ENCODE measurements at places on chromosomes 2 and 18.

DNA sequence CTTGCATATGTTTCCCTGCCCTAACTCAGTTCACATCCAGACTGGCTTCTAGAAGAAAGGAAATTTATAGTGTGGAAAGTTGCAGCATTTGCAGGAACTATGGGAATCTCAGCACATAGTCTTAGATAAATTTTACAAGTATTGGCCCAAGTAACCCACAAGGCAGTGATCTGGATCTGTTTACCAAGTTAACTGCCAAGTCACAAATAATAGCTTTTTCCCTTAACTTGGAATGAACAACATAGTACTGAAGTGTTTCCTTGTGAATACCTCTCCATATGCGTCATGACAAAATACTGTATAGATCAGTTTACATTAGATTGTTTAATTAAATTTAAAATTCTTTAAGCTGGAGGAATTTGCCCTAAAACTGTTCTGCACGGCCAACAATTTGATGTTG, 255.8 kb upstream of the EPAS1 start:
- no peaks in the 10 kb centered on the region for H3K27me3 ChIP-seq
- no peak overlapping the region for H3K4me3 ChIP-seq
- H3K27ac ChIP-seq = no peak overlapping the region
- no peaks in the 10 kb centered on the region for H3K4me1 ChIP-seq

DNA sequence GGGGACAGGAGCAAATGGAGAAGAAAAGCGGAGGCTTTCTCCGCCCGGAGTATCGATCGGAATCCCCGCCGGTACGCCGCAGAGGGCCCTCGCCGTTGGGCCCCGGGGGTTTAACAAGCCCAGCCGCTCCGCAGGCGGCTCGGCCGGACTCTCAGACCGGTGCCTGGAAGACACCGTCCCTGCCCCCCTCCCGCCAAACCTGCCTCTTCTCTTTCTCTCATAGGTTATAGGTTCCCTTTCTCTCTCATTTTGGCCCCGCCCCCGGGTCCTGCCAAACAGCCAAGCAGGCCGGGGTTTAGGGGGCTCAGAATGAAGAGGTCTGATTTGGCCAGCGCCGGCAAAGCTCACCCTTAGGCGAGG, 4.4 kb downstream of the ONECUT2 start:
- H3K4me1 ChIP-seq = peaks cover 12% of the 10 kb centered on the region
- peaks cover 34% of the 10 kb centered on the region for H3K27me3 ChIP-seq
- no peak overlapping the region for H3K4me3 ChIP-seq
- H3K27ac ChIP-seq = no peak overlapping the region
- no peak for DNase-seq
- H3K36me3 ChIP-seq = no peaks in the 10 kb centered on the region

DNA sequence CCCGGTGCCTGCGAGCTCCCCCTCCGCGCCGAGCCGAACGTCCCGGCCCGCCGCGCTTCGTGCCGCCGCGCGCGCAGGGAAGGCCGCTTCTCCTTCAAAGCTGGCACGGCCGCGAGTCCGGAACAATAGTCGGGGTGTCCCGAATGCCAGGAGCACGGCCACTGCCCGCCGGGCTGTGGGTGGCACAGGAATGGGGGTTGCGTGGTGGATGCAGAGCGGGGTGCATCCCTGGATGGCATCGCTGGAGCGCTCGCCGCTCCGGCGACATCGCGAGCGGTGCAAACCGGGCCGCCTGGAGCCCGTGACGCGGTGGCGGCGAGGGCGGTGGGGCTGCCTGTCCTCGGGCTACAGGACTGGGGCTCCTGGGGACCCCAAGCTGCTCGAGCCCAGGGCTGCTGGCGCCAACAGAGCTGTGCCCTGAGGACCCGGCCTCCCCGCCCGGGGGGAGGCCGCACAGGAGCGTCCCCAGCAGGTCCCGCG, 1.1 kb upstream of the SATB2 start:
- H3K4me3 ChIP-seq = peak overlapping the region; percentile 98
- no peak for DNase-seq
- no peaks in the 10 kb centered on the region for H3K36me3 ChIP-seq
- H3K27me3 ChIP-seq = peaks cover 17% of the 10 kb centered on the region
- peak overlapping the region; percentile 93 for H3K27ac ChIP-seq
- peaks cover 28% of the 10 kb centered on the region for H3K4me1 ChIP-seq

DNA sequence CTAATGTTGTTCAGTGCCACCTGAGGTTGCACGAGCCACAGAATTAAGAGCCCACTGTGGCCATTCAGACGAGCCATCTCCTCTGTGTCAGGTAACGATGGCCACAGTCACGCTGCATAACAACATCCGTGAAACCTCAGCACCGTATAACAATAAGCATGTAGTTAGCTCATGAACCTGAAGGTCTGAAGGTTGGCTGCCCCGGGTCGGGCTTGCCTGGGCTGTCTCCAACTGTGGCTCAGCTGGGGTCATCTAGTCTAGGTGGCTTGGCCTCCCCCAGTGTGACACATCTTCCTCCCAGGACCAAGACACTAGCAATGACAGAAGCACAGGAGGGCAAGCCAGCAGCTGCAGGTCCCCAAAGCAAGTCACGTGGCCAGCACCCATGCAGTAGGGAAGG, 258.0 kb downstream of the GLI2 start:
- no peak for DNase-seq
- H3K4me1 ChIP-seq = no peaks in the 10 kb centered on the region
- no peaks in the 10 kb centered on the region for H3K27me3 ChIP-seq

DNA sequence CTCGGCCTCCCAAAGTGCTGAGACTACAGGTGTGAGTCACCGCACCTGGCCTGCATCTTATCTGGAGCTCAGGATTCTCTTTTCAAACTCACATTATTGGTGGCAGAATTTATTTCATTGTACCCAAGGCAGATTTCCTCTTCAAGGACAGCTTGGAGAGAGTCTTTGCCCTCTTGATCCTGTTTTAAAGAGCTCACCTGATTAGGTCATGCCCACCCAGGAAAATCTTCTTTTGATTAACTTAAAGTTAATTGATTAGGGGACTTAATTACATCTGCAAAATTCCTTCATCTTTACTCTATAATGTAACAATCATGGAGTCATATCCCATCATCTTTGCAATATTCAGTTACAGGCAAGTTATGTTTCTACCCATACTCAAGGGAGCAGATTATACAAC, 346.4 kb downstream of the EPHA4 start:
- no peaks in the 10 kb centered on the region for H3K27me3 ChIP-seq
- no peaks in the 10 kb centered on the region for H3K36me3 ChIP-seq
- H3K4me1 ChIP-seq = no peaks in the 10 kb centered on the region
- DNase-seq = no peak

DNA sequence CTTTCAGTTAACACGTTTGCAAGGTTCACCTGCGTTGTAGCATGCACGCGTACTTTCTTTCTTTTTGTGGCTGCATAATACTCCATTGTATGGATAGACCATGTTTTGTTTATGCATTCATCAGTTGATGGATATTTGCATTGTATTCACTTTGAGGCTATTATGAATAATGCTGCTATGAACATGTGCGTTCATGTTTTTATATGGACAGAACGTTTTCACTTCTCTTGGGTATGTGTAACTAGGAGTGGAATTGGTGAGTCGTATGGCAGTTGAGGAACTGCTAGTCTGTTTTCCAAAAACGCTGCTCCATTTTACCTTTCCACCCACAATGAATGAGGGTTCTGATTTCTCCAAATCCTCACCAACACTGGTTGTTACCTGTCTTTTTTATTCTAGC, 244.3 kb downstream of the GLI2 start:
- no peak for DNase-seq
- H3K27ac ChIP-seq = no peak overlapping the region
- H3K27me3 ChIP-seq = no peaks in the 10 kb centered on the region
- peaks cover 13% of the 10 kb centered on the region for H3K36me3 ChIP-seq
- H3K4me1 ChIP-seq = no peaks in the 10 kb centered on the region

DNA sequence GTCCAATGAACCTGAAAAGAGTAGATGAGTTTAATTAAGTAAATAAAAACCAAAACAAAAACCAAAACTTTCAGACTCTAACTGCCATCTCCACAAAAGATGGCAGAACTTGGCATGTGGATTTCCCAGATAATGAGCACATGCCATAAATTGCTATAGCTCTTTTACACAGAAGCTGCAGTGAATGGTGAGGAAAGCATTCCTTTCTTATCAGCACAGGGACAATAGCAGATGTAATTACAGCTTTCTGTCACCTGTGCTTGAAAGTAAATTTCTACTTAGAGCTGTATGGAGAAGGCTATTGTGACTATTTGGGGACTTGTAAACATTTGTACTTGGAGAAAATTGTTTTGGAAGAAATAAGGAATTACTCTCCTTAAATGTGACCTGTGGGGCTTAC, 378.4 kb downstream of the RPRM start:
- no peaks in the 10 kb centered on the region for H3K27me3 ChIP-seq
- H3K4me1 ChIP-seq = no peaks in the 10 kb centered on the region
- no peaks in the 10 kb centered on the region for H3K36me3 ChIP-seq
- H3K4me3 ChIP-seq = no peak overlapping the region

GRCh38 chr18:10316778-10317177, 137.7 kb upstream of the APCDD1 start:
- no peaks in the 10 kb centered on the region for H3K4me1 ChIP-seq
- no peak for DNase-seq
- no peak overlapping the region for H3K27ac ChIP-seq
- H3K36me3 ChIP-seq = no peaks in the 10 kb centered on the region
- no peak overlapping the region for H3K4me3 ChIP-seq

DNA sequence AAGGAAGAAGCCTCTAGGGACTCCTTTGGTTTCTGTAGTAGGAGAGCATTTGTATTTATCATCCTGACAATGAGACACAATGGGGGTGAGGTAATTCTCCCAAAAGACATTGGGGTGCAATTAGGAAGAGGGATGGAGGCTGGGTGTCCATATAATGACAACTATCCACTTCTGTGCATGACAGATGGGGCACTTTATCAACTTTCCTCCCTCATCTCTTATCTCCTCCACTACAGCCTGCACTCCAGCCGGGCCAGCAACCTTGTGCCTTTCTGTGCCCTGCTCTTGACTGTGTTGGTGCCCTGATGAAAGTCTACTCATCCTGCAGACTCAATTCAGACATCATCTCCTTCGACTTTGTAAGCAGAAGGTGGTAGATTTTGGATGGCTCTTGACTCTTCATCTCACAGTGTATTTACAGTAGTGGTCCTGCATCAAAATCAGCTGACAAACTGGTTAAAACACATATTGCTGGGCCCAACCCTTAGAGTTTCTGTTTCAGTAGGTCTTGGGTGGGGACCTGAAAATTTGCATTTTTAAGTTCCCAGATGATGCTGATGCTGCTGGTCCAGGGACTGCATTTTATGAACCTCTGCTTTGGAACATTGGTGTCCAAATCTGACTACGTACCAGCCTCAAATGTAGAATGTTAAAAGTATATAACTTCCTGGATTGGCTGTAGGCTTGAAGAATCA, 40.8 kb upstream of the CFAP36 start:
- no peaks in the 10 kb centered on the region for H3K27me3 ChIP-seq
- no peaks in the 10 kb centered on the region for H3K36me3 ChIP-seq
- no peaks in the 10 kb centered on the region for H3K4me1 ChIP-seq
- no peak for DNase-seq
- no peak overlapping the region for H3K27ac ChIP-seq

- H3K27me3 ChIP-seq = no peaks in the 10 kb centered on the region
- H3K27ac ChIP-seq = peak overlapping the region; percentile 96
These were observed 139.8 kb downstream of the ZFP36L2 start for GRCh38 chr2:43086451-43087221.

GRCh38 chr2:65142515-65142914, 12.6 kb upstream of the RAB1A start:
- H3K36me3 ChIP-seq = no peaks in the 10 kb centered on the region
- no peaks in the 10 kb centered on the region for H3K4me1 ChIP-seq
- H3K4me3 ChIP-seq = no peak overlapping the region
- no peak for DNase-seq
- H3K27ac ChIP-seq = no peak overlapping the region
- no peaks in the 10 kb centered on the region for H3K27me3 ChIP-seq

DNA sequence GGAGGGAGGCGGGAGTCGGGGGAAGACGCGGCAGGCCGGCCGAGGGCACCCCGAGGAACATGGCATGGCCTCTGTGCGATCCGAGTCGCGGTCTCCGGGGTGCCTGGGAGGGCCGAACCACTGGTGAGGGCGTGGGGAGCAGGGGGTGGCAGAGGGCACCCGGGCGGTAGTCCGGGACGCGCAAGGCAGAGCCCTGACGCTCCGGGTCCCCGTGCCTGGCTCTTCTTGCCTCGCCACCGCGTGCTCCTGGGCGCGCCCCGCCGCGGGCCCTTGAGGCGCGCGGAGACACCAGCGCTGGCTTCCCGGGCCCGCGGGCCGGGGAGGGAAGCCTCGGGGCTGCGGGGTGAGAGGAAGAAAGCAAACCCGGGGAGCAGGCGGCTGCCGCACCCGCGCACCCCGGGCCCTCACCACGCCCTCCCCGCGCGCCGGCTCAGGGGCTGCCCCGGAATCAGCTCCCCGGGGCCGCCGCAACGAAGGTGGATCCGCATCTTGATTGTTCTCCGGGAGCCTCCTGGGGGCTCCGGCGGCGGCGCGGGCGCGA, 4.3 kb downstream of the SOX11 start:
- peak overlapping the region; percentile 39 for H3K4me3 ChIP-seq
- H3K4me1 ChIP-seq = no peaks in the 10 kb centered on the region
- no peaks in the 10 kb centered on the region for H3K36me3 ChIP-seq
- H3K27me3 ChIP-seq = peaks cover 16% of the 10 kb centered on the region

GRCh38 chr2:208466151-208466919, 59.7 kb downstream of the PTH2R start:
- no peak for DNase-seq
- no peak overlapping the region for H3K4me3 ChIP-seq
- H3K36me3 ChIP-seq = no peaks in the 10 kb centered on the region
- no peak overlapping the region for H3K27ac ChIP-seq

DNA sequence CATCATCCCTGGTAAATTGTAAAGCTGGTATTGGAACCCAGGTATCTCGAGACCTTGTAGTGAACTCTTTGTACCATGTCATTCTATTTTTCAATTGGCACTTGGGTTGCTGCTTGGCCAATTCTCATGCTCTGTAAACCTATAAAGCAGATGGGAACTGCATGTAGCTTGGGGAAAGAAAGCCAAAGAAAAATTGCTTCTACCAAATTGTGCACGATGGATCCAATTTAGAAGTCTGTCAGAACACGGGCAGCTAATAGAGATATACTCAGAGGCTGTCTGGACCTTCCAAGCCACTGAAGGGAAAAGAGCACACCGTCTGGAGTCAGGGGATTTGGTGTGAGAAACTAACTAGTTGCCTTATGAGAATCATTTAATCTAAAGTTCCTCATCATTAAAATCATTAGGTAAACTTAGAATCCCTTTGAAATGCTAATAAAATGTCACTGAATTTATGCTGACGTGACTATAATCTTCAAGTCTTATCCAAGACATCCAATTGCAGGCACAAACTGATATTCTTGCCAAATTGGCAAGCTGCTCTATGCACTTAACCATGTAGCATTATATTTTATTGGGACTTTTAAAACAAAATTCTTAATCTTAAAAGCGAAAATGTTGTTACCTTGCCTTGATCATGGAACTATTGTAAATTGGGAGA, 206.8 kb downstream of the DCC start:
- no peaks in the 10 kb centered on the region for H3K4me1 ChIP-seq
- DNase-seq = no peak
- H3K27ac ChIP-seq = no peak overlapping the region
- H3K27me3 ChIP-seq = no peaks in the 10 kb centered on the region
- H3K36me3 ChIP-seq = no peaks in the 10 kb centered on the region
- H3K4me3 ChIP-seq = no peak overlapping the region

DNA sequence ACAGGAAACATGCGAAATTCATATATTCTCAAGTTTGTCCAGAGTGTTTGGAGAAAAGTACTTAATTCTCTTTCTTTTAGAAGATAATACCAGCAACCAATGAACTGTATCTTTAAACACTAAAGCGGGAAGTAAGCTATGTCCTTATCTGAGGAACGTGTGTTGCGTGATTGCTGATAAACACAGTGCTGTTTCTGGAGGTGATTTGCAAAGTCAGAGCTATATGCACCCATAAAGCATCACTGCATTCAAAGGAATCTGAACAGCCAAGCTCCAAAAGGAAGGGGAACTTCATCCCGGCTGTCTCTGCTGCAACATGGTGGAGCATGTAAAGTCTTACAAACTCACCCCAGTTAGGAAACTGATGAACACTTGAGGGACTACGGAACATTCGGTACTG, 271.7 kb upstream of the FN1 start:
- peaks cover 8% of the 10 kb centered on the region for H3K4me1 ChIP-seq
- no peak for DNase-seq
- no peaks in the 10 kb centered on the region for H3K27me3 ChIP-seq
